GM13977 (cell line): ENCODE measurements at places on chromosomes 3 and 15.
A peak's percentile ranks its signal among the peaks of the same experiment; 100 is the strongest.

GRCh38 chr3:119636891-119637611 lies 23.3 kb downstream of the POPDC2 start:
- no peak for DNase-seq

GRCh38 chr3:195207056-195207455 lies 63.9 kb downstream of the XXYLT1 start:
- no peak for DNase-seq

DNA sequence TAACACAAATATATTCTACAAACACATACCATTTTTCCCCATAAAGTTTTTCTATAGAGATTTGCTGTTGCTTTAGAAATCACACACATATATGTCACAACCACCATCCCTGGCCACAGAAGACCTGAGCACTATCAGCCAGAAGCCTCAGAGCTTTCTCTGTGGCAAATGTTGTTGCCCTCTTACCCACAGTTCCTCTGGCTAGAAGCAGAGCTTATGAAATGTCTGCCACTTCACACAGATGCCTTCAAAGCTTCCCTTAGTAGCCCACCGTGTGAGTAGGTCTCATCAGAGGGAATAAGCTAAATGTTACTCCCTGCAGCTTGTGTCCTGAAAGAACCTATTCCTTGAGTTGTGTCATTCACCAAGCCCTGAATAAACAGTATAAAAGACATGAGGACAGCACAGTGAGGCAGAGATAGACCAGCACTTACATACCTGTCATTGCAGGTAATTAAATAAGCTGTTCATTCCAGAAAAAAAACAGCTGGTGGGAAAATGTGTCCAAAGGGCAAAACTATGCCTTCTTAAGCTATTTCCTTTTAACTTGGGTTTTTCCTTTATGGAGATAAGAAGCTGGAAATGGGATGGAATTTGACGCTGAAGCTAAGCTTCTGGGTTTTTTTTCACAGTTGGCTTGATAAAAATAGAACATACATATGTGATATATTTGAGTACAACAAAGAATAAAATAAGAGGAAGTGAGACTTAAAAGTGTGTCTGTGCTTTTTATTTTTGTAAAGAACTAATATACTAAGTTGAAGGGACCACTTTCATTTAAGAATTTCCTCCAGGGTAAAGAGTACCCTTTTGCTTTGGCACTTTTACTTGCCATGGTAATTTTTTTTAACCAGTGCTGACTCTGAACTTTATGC lies 391.4 kb downstream of the KCNH8 start:
- DNase-seq = peak; percentile 9

DNA sequence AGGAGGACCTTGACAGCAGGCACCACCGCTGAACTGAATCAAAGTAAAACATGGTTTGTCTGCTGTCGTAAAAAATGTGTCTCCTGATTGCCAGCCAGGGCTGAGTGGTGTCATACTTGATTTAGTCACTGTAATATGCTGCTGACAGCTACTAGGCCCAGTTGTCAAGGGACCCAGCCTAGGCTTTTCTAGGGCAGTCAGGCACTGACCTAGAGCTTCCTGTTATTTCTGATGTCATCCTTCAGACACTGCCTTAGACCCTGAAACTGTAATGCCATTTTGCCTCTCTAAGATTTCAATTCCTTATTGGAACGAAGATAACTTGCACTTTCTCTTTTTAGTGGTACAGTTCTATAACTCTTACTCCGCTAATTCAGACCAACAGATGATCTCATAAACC lies 2.6 kb upstream of the MRPL3 start:
- no peak for DNase-seq

- DNase-seq = peak; percentile 34
These were observed 62.7 kb downstream of the EOMES start for GRCh38 chr3:27659279-27660021.

GRCh38 chr15:93252780-93253179 lies 163.8 kb upstream of the RGMA start:
- no peak for DNase-seq

DNA sequence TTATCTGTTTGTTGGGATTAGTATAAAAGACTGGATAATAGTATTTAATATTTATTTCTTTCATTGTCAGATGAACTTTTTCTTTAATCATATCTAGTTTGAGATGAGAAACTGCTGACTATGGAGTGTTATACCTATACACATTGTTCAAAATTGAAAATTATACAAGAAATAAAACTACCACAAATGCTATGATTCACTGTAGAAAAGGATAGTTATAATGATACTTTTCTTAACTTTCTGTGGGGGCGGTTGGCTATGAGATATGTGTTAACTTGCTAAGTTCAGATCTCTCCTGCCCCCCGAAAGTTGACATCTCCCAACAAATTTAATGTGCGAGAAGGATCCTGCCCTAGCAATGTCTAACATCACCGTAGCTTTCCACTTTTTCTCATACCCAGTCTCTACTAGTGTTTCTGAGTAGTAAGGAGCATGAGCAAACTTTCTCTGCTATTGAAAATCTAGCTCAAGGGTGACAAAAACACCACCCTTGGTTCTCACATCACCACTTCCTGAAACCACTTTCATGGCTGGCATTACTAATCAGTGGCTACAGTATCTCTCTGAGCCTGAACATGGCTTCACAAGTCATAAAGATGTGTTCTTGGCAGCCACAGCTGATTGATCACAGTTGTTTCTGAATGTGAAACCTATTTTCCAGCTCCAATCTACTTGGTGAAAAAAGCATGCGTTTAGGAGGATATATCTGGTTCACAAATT lies 15.8 kb upstream of the SAMMSON start:
- DNase-seq = no peak

- peak; percentile 31 for DNase-seq
These were observed 695.4 kb downstream of the FHIT start for GRCh38 chr3:60555686-60556354.

DNA sequence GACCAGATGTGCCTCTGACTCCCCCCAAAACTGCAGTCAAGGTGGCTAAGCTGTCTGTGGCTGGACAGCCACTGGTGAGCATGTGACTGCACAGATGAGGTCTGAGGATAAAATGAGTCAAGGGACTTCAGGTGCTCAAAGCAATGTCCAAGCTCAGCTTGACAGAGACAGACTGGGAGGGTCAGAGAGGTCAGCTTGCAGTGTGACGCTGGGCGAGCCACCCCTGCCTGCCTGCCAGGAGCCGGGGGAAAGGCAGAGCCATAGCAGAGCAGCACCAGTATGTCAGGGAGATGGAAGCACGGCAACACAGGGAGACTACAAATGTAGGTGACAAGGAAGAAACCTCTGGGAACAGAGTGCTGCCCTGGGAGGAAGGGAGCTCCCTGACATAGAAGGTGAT lies 399.4 kb downstream of the OCA2 start:
- no peak for DNase-seq

DNA sequence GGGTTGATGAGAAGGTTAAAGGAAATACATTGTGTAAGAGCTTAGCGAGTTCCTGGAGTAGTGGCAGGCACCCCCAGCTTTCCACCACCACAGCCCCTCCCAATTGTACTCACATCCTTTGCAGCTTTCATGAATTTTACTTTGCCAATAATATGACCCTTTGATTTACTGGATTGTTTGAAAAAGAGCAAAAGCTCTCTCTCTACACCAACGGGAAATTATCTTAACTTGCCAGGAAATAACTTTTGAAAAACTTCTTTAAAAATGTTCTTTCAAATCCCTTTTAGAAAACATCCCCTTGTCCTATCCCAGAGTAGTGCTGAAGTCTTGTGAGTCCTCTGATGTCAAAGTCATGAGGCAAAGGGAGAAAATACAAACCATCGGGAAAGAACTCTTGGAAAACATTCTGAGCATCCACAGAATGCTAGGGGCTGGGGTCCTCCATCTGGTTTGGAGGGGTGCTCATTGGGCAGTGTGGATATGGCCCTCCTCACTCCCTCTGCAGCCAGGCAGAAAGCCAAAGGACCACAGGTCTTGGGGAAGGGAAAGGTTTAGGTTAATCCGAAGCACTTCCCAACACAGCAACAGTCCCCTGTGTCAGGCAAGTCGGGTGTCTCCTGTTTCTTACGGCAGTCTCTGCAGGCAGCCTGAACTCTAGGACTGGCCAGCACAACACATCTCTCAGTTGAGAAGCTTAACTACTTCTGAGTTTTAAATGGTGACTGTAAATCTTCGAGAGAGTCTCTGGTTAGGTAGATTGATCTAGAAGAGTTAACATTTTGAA lies 36.5 kb downstream of the BOC start:
- DNase-seq = no peak

DNA sequence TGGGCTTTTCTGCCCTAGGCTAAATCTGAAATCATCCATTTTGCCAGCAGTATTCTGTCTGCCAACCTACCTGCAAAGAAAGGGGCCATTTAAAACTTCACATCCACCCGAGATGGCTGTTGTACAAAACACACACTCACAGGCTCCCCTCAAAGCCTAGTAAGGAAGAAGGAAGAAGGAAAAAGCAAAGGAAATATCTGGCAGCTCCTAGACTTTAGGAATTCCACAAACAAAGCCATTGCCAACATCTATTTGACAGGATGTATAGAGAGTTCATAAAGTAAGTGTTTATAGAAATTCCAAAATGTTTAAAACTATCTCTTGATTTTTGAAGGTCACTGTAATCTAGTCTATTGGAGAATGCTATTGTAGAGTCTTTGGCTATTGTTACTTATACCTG lies 91.9 kb upstream of the THBS1 start:
- DNase-seq = no peak

DNA sequence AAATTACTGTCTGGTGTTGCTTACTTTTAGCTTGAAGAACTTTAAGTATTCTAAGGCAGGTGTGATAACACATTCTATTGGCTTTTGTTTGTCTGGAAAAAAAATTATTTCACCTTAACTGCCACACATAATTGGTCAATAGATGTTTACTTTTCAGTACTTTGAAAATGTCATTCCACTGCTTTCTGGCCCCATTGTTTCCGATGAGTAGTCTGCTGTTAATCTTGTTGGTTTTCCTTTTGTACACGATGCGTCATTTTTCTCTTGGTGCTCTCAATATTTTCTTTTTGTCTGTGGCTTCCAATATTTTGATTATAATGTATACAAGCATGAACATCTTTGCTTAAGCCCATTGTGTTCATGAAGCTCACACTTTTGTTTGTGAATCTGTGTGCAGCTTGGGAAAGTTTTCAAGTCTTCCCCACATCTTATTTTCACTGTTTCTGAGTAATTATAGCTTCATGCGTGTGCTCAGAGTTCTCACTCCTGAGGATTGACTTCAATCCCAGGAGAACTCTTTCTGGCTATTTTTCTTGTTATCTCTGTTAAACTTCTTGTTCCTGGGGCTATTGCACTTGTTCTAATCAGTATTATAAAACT lies 664.7 kb downstream of the IGSF11 start:
- DNase-seq = no peak

GRCh38 chr3:127113571-127113891 lies 79.4 kb upstream of the PRR23E start:
- no peak for DNase-seq
